HepG2 (cell line): ENCODE measurements at places on chromosomes 5 and 9. TPM values are rescaled to one million over a fixed set of nuclear protein-coding genes. Genes with fewer than 3 reads are reported as not detected.
A peak's percentile ranks its signal among the peaks of the same experiment; 100 is the strongest.

DNA sequence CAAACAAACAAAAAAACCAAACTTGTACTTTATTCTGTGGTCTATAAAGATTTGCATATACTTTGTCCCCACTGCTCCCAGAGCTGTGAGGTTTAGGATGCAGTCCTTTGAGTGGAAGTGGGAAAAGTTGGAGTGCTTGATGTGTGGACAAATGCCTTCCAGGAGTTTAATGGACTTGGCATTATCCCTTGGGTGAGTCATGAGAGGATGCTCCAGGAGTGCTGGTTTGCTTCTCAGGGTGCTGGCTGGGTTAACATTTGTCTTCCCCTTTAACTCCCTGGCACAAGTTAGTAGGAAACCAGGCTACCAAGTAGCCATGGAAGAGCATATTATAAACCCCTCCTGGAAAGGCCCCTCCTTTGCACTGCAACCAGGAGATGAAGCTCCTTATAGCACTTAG is 417.4 kb upstream of the RIOK2 start:
- H3K36me3 ChIP-seq, result no peaks in the 10 kb centered on the region
- no peak for DNase-seq
- no peaks in the 10 kb centered on the region for H3K27me3 ChIP-seq
- H3K4me3 ChIP-seq, result no peak overlapping the region

- H3K27me3 ChIP-seq, result peaks cover 3% of the 10 kb centered on the region; the same call in 1 of the 2 replicates
- no peak overlapping the region for H3K4me3 ChIP-seq
- no peak for DNase-seq
- no peak overlapping the region for H3K27ac ChIP-seq
- H3K4me1 ChIP-seq, result peaks cover 8% of the 10 kb centered on the region; the same call in 1 of the 2 replicates
Observed at GRCh38 chr9:92954049-92954861, 6.9 kb downstream of the FGD3 start.

- no peak overlapping the region for H3K27ac ChIP-seq
- DNase-seq, result no peak
Observed at GRCh38 chr5:165360784-165361542, 1855.5 kb downstream of the MAT2B start.

DNA sequence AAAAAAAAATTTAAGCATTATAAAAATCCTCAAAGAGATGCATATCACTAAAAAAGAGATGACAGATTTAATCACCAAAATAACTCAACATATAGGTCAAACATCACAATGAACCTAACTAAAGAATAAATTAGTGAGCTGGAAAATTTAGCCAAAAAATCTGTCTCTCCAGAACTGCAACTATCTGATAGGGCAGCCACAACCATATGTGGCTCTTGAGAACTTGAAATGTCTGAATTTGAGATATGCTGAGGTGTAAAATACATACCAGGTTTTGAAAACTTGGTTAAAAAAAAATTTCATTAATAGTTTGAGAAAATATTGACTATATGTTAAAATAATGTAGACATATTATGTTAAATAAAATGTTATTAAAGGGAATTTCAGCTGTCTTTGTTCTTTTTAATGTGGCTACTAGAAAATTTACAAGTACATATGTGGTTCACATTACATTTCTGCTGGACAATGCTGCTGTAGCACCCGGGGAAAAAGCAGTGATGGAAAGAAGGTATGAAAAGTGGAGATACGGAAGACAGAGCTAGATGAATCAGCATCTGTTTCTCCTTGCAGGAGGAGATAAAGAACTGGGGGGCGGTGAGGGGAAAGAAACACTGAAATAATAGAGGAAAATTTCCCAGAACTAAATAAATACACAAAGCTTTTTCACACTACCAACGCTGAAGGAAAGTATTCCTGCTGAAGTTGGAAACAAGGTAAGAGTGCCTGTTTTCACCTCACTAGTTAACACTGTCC is 66.1 kb downstream of the DCP2 start:
- no peaks in the 10 kb centered on the region for H3K4me1 ChIP-seq
- DNase-seq, result no peak
- H3K27ac ChIP-seq, result no peak overlapping the region
- H3K36me3 ChIP-seq, result no peaks in the 10 kb centered on the region

DNA sequence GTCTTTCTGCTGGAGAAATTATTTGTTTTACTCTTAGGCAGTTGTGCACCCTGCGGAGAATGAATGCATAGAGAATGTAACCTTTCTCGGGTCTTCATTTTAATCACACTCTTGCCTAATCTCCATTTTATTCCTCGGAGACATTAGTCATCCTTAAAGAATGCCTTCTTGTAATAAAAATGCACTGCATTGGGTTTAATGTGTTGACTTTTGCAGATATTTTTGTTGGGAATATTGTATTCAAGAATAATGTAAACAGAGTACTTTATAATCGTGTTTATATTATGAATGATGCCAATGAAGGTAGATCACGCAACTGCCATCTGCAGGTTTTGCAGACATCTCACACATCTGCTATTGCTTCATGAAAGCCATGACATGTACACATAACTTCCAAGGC is 1093.9 kb upstream of the CDH6 start:
- H3K4me1 ChIP-seq, result no peaks in the 10 kb centered on the region
- no peak overlapping the region for H3K4me3 ChIP-seq
- H3K27ac ChIP-seq, result no peak overlapping the region
- H3K36me3 ChIP-seq, result no peaks in the 10 kb centered on the region
- no peaks in the 10 kb centered on the region for H3K27me3 ChIP-seq

DNA sequence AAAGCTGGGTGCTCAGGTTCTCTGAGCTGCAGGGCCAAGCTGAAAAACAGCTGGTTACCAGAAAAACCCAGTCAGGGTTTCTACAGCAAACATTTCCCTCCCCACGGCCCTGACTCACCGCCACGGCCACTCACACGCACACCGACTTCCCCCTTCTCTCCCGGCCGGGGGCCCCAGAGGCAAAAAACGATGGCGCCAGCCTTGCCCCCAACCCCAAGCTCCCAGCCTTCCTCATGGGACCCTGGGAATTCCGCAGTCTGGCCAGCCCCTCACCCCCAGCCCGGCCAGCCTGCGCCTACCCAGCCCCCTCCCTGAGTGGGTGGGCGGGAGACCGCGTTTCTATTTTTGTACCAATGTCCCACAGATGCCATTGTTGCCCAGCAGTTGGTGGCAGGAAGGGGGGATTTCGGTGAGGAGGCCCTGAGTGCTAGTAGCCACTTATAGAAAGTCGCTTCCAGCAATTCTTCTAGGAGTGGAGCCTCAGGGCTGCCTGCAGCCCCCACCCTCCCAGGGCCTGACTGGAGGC is 18.4 kb downstream of the ENG start:
- peaks cover 36% of the 10 kb centered on the region for H3K4me1 ChIP-seq
- no peak for DNase-seq
- no peak overlapping the region for H3K27ac ChIP-seq
- H3K36me3 ChIP-seq, result no peaks in the 10 kb centered on the region
- no peak overlapping the region for H3K4me3 ChIP-seq
- H3K27me3 ChIP-seq, result no peaks in the 10 kb centered on the region; the same call in 2 of the 3 replicates

DNA sequence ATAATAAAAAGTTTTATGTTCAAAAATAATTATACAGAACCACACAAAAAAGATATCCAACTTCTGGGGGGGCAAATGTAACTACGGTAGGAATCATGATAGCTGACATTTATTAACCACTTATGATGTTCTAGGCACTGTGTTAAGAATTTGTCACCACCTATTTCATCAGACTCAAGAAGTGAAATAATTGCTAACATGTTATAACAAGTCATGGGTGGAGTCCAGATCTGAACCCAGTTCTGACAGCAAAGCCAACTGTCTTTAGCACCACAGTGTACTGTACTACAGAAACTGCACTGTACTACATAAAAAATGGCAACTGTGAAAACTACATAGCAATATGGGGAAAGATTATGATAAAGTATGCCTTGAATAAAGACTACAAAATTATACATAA is 3.0 kb upstream of the SAP30L start:
- H3K4me3 ChIP-seq, result no peak overlapping the region
- H3K36me3 ChIP-seq, result no peaks in the 10 kb centered on the region
- no peak for DNase-seq
- no peak overlapping the region for H3K27ac ChIP-seq
- H3K4me1 ChIP-seq, result peaks cover 16% of the 10 kb centered on the region

GRCh38 chr9:107243742-107244141 is 39.3 kb upstream of the RAD23B start:
- H3K4me1 ChIP-seq, result peaks cover 39% of the 10 kb centered on the region
- DNase-seq, result peak; percentile 89
- peak overlapping the region; percentile 24 for H3K27ac ChIP-seq
- H3K4me3 ChIP-seq, result no peak overlapping the region
- H3K36me3 ChIP-seq, result no peaks in the 10 kb centered on the region
- no peaks in the 10 kb centered on the region; the same call in 1 of the 2 replicates for H3K27me3 ChIP-seq

- no peaks in the 10 kb centered on the region for H3K36me3 ChIP-seq
- DNase-seq, result peak; percentile 9
- H3K27me3 ChIP-seq, result peaks cover 25% of the 10 kb centered on the region
- H3K27ac ChIP-seq, result no peak overlapping the region
- peaks cover 34% of the 10 kb centered on the region for H3K4me1 ChIP-seq
Observed at GRCh38 chr5:149273950-149274349, 2.3 kb downstream of the AFAP1L1 start.

DNA sequence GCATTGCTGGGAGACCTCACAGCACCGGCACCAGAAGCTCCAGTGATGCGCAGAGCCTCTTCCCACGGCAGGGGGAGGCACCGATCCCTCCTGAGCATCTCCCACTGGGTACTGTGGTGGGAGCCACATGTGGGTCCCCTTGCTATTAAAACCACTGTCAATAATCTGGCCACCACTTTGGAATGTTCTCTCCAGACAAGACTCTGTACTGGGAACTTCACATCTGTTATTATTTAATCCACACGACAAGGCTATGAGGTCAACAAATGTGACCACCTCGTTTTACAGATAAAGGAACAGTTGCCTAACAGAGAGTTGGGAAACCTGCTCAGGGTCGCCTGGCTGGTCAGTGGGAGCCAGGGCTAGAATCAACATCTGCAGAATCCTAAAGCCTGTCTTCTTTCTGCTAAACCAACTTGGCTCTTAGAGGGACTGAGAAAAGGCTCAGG is 72.7 kb downstream of the EPB41L4B start:
- peak; percentile 79 for DNase-seq
- H3K36me3 ChIP-seq, result 0 out of 3 replicates have a peak, but pooled peaks cover 2% of the 10 kb centered on the region
- peaks cover 54% of the 10 kb centered on the region for H3K4me1 ChIP-seq
- peak overlapping the region; percentile 43 for H3K27ac ChIP-seq
- no peak overlapping the region for H3K4me3 ChIP-seq

DNA sequence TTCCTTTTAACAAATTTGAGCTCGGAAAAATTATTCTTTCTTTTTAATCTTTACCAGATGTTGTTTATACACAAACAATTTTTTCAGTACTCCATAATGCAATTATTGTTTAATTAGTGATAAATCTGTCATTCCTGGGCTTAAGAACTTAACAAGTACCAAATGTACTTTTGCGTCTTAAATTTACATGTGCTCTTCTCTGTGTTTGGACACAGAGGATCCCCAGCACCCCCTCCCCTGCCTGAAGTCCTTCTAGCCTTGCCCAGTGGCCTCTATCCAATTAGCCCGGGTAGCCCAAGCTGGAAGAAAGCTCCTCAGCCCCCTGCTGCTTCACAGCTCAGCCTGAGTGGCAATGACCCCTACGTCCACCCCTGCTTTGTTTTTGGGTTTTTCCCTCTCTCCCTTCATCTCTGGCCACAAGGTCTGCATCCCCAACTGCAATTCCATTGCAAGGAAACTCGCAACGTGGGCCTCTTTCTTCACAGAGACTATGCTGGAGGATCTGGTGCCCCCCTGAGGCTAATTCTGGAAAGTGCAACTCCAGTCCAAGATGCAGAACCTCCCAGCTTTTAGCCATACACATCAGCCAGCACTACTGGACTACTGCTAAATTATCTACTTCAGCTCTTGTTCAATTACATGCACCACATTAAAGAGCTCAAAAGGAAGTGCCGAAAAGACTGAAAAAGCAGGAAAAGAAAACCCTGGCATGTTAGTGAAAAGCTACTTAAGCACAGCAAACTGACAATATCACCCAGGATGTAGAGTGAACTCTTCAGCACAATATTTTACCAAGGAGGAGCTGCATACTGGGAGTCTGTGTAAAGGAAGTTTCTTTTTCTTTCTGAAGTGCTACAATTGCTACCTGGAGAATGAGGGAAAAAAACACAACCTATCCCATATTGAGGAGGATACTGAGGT is 186.2 kb downstream of the FANCC start:
- H3K27me3 ChIP-seq, result no peaks in the 10 kb centered on the region
- H3K36me3 ChIP-seq, result no peaks in the 10 kb centered on the region; the same call in 1 of the 2 replicates
- peak; percentile 33 for DNase-seq
- H3K4me1 ChIP-seq, result peaks cover 34% of the 10 kb centered on the region

GRCh38 chr9:34451545-34451944 is 6.8 kb downstream of the FAM219A start:
- H3K27me3 ChIP-seq, result no peaks in the 10 kb centered on the region
- H3K4me1 ChIP-seq, result peaks cover 3% of the 10 kb centered on the region
- no peak overlapping the region for H3K4me3 ChIP-seq
- H3K27ac ChIP-seq, result no peak overlapping the region
- no peaks in the 10 kb centered on the region for H3K36me3 ChIP-seq

GRCh38 chr9:4443439-4443838 is 46.8 kb upstream of the SLC1A1 start:
- H3K36me3 ChIP-seq, result no peaks in the 10 kb centered on the region
- DNase-seq, result no peak
- no peak overlapping the region for H3K27ac ChIP-seq

DNA sequence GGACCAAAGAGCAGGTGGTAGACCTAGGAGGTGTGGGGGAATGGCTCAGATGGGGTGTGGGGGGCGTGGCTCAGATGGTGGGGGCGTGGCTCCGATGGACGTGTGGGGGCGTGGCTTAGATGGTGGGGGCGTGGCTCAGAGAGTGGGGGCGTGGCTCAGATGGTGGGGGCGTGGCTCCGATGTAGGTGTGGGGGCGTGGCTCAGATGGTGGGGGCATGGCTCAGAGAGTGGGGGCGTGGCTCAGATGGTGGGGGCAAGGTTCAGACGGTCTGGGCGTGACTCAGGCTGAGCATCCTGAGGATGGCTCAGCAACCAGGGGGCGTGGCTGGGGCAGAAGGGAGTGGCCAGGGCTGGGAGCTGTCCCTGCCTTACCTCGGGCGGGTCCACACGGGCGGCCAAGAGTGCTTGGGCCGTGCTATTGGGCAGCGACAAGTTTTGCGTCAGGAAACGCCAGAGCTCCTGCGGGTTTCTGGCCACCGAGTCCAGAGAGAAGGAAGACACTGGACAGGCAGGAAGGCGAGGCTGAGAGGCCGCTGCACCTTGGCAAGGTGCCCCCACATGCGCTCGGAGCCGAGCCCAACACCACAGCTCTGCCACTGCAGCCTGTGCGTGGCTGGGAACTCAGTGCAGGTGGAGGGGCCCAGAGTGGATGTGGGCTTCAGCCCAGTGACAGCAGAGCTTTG is 5.9 kb downstream of the ABCA2 start:
- H3K27me3 ChIP-seq, result no peaks in the 10 kb centered on the region
- no peak overlapping the region for H3K4me3 ChIP-seq
- peak; percentile 88 for DNase-seq

Gene PCDHB14
- polyA plus RNA-seq, result 0.37 and 0.73 TPM in 2 replicates

Gene PTGES
- polyA plus RNA-seq, result not detected in 2 replicates

Gene ARHGEF37
- polyA plus RNA-seq, result 0.18 and 0.39 TPM in 2 replicates

Gene ZNF879
- 0.74 and 0.83 TPM in 2 replicates for polyA plus RNA-seq

Gene FOXD4L4
- 0.10 and 0.15 TPM in 2 replicates for polyA plus RNA-seq

Gene SLC27A6
- polyA plus RNA-seq, result not detected in 2 replicates

Gene SLC6A19
- 0.01 TPM in 1 of 2 replicates, not detected in the other for polyA plus RNA-seq

Gene GLDC
- 46.9 and 59.3 TPM in 2 replicates for polyA plus RNA-seq
